Lower leg skin (tissue), 4 donors: ENCODE measurements at places on chromosomes 6 and 20.

GRCh38 chr20:46229478-46230105, 78.7 kb downstream of the CDH22 start:
- no peak for DNase-seq

- DNase-seq = no peak
These were observed 50.6 kb upstream of the EXOC2 start for GRCh38 chr6:743320-744096.

DNA sequence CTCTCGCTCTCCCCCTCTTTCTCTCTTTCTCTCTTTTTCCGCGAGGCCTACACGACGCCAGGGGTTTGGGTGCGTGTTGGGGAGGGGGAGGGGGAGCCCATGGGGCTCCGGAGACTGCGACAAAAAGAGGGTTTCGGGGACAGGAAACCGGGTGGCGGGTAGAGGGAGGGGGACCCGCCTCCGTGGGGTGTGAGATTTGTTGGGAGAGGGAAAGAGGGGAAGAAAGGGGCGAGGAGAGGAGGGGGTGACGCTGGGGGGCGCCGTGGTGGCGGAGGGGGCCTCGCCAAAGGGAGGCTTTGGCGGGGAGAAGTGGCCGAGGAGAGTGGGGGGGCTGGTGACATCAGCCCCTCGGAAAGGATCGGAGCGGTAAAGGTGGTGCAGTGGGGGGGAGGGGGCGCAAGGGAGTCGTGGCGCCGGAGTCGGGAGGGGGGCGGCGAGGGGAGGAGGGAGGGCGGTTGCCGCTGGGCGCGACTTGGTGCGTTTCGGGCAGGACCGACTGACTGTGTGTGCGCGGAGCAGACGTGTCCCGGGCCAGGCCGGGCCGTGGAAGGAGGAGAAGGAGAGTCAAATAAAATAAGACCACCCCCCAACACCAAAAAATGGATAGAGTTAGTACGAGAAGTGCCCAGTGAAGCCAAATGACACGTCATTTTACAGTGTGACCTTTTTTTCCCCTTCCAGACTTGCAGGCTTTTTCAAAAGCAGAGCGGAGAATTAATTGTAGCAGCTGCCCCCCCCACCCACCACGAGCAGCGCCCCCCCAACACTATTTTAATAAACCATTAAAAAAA, 39.8 kb downstream of the GNAS start:
- DNase-seq = peak; percentile 95

DNA sequence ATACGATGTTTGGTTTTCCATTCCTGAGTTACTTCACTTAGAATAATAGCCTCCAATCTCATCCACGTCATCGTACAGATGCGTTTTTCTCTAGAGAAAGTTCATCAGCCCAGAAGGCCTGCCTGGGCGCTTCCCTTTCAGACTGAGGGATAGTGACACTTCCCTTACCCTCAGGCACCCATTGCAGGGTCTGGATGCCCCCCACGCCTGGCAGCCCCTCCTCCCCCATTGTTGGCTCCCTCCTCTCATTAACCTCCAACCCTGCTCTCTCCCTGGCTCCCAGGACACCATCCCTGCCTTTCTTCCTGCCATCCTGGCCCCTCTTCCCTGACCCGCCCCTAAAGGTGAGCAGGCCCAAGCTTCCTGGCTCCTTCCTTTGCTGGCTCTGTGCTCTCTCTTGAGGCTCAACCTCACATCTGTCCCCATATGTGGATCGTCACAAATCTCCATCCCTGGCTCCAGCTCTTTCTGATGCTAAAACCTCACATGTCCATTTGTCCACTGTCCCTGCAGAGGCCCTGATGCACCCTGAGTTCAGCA, 145.2 kb downstream of the SYCP2 start:
- no peak for DNase-seq

- no peak for DNase-seq
These were observed 14.7 kb downstream of the SNRPB start for GRCh38 chr20:2455771-2456497.

GRCh38 chr6:52575502-52575892, 1.4 kb downstream of the TRAM2 start:
- DNase-seq = no peak
